ENCODE measurements at places on chromosomes 5 and 9.

- DNase-seq, result no peak
These were observed 292.9 kb downstream of the MED10 start for GRCh38 chr5:6085341-6085860.

DNA sequence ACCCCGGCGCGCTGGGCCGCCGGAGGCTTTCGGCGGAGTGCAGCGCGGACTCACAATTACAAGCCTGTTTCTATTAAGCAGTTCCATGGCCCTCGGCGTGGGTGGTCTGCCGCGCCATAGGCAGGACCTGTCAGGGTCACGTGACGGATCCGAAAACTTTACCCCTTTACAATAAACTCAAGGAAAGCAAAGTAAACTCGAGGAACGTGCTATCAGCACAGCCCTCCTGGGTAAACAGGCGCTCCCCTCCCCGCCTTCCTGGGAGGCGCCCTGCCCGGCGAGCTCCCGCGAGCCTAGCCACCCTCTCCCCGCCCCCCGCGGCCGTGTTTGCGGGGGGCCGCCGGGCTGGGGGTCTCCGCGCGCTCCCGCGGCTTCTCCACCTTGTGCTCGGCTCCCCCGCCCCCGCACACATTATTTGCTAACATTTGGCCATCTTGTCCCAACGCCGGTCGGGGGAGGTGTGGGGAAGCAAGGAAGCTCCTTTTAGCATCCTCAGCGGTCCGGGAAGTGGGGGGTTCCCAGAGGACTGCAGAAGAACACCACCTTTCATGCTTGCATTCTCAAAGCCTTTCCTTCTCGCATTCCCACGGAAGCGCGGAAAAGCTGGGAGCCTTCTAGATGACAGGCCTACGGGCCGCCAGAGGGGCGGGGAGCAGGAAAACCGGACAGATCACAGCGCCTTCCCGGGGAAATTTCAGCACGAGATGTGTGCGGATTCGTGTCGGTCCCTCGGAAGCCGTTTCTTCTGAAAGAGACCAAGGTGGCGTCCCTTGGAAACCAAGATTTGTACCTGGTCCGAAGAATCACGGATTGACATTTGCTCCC, at the start of gene PTCH1:
Gene PTCH1, minus strand, starts transcription at position 238 of the 825 bp plus-strand sequence.
- DNase-seq, result peak; percentile 9

DNA sequence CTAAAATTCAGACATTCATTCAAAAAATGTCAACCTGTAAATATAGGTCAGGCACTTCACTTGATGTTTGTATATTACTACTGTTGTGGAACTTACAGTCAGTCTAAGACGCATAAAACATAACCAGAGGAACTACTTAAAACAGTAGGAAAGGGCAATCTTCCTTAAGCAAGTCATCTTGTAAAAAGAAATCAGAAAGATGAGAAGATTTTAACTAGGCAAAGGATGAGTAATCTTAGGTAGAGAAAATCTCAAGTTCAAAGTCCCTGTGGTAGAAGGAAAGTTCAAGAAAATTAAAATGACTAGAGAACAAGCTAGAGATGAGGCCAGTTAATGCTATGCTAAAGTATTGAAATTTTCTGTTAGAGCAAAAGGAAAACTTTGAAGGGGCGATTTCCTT, 152.4 kb downstream of the RAPGEF6 start:
- no peak for DNase-seq

DNA sequence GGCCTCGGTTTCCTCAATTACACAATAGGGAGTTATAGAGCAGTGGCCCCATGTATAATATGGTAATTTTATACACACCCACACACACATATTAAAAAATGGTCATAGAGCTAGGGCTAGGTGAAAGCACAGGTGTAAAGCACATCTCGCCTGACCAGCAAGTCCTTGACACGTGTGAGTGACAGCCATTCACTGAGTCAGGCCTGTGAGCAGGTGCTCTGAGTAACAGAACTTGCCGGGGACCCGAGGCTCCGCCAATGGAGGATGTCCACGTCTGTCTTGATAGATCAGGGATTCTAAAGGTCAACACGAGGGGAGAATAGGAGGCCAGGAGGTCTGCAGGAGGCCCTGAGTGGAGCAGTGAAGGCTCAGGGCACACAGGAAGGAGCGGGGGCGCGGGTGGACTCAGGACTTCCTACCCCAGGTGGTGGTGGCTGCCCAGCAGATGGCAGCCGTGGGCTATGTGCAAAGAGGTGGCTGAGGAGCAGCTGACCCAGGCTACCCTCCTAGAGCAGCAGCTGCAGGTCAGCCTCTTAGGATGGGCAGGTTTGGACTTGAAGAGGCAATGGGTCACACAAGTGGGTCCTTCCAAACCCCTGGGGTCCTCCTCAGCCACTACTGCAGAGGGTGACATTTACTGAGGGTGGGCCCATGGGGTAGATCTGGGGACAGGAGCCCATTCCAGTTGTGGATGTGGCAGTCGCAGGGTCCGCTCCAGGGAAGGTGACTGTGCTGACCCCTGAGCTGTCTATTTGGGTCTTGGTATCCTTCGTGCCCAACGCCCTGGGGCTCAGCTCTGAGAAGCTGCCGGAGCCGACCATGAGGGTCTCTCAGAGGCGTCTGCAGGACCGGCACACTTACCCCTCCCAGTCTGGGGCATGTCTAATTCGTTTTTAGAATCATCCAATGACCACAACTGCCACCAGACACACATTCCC, 45.9 kb downstream of the PRRT1B start:
- DNase-seq, result peak; percentile 67

DNA sequence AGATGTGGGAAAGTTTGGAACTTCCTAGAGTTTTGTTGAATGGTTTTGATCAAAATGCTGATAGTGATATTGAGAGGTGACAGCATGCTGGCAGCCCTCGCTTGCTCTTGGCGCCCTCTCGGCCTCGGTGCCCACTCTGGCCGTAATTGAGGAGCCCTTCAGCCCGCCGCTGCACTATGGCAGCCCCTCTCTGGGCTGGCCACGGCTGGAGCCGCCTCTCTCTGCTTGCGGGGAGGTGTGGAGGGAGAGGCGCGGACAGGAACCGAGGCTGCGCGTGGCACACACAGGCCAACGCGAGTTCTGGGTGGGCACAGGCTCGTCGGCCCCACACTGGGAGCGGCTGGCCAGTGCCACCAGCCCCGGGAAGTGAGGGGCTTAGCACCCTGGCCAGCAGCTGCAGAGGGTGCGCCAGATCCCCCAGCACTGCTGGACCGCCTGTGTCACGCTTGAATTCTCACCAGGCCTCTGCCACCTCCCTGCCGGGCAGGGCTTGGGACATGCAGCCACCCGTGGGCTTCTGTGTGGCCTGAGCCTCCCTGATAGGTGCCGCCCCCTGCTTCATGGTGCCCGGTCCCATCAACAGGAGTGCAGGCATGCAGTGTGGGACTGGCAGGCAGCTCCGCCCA, 488.5 kb downstream of the CYLC2 start:
- no peak for DNase-seq

All from NCI-H146 (cell line).